ENCODE measurements at places on chromosomes 1 and 21.
A peak's percentile ranks its signal among the peaks of the same experiment; 100 is the strongest.

DNA sequence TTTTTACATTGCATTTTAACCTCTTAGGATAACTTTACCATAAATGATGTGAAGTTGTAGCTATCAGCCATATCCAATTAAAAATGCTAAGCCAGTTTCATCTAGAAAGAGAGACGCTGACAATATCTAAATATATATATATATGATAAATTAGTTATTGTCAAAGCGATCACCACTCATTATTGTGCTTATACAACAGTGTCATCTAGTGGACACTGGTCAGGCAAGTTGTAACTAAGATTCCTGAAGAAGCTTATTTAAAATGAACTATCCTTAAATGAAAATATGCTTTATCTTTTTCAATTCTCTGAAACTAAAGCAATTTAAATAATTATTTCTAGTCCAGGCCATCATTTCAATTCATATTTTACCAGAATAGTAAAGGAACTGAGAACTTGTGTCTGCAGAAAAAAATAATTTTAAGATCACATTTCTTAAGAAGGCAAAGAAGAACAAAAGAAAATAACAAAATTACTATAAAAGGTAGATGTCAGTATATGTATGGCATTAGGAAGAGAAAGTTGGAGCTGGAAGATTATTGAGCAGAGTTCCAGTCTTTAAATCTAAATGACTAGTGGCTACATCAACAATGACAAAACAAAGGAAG is 193.3 kb upstream of the SNX7 start:
- DNase-seq: peak; percentile 54

- DNase-seq: no peak
Observed at GRCh38 chr1:30034105-30034626, 689.2 kb downstream of the MATN1 start.

DNA sequence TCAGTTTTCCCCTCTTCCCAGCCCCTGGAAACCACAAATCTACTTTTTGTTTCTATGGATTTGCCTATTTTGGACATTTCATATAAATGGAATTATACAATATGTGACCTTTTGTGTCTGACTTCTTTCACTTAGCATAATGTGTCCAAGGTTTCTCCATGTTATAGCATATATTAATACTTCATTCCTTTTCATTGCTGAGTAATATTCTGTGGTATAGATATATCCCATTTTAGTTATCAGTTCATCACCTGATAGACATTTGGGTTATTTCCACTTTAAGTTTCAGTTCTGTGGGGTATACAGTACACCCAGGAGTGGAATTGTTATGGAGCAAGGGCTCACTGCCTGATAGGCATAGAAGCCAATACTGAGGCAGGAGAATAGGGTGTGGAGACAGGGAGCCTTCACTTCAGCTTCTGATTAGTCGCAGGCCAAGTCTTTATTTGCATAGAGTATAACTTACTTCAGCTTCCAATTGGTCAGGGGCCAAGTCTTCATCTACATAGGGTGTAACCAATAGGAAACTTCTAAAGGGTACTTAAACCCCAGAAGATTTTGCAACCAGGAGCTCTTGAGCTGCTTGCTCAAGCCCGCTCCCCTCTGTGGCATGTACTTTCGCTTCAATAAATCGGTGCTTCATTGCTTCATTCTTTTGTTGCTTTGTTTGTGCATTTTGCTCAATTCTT is 8.3 kb upstream of the NVL start:
- DNase-seq: no peak

- no peak for DNase-seq
Observed at GRCh38 chr1:46960250-46960649, 19.0 kb upstream of the CYP4A11 start.
